ENCODE measurements at places on chromosomes 3 and 15. TPM values are rescaled to one million over a fixed set of nuclear protein-coding genes. Genes with fewer than 3 reads are reported as not detected.

Gene CNTN6
- 2.9 TPM for polyA plus RNA-seq

Gene SLC28A2
- polyA plus RNA-seq: 0.99 TPM

Gene MYZAP
- 5.4 TPM for polyA plus RNA-seq

Gene ARID3B
- 9.6 TPM for polyA plus RNA-seq

Gene C3orf20
- polyA plus RNA-seq: 0.19 TPM

Gene IL17RB
- 12.0 TPM for polyA plus RNA-seq

Gene CCDC39
- 9.2 TPM for polyA plus RNA-seq

DNA sequence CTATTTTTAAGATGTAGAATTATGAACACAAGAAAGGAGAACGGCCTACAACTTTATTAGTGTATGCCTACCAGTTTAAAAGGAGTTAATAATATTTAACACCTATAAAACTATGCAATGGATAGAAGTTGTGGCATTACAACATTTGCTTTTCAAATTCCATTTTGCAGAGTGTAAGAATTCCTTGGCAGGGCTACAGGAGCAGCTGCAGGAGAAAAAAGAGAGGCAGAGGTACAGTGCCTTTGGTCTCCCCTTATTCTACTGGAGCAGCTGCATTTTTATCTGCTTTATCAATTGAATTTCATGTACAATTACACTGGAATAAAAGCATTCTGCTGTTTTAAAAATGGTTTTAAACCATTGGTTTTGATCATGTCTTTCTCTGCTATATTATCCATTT lies 145.7 kb upstream of the KCNH8 start:
- no peak for DNase-seq

GRCh38 chr3:100155128-100155527 lies 40.8 kb upstream of the FILIP1L start:
- no peak for DNase-seq

- DNase-seq: no peak
These were observed 2.8 kb downstream of the FHIT start for GRCh38 chr3:61248496-61248895.

- no peak for DNase-seq
These were observed 36.7 kb downstream of the SYN2 start for GRCh38 chr3:12040902-12041301.

DNA sequence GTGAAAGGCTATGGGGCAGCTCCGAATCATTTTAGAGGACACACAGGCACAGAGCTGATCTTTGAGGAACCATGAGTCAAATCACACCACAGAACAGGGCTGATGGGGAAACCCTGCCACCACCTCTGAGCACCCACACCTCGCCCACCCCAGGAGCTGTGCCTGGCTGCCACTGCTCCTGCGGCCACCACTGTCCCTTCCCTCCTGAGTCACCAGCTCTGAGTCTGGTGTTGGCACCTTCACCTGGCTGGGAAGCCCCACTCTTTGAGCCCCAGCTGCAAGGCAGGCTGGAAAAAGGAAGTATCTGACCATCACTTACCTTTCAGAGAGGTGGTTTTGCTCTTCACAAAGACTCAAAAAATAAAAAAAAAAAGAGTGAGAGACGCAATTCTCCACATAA lies 63.6 kb upstream of the MEF2A start:
- DNase-seq: no peak

DNA sequence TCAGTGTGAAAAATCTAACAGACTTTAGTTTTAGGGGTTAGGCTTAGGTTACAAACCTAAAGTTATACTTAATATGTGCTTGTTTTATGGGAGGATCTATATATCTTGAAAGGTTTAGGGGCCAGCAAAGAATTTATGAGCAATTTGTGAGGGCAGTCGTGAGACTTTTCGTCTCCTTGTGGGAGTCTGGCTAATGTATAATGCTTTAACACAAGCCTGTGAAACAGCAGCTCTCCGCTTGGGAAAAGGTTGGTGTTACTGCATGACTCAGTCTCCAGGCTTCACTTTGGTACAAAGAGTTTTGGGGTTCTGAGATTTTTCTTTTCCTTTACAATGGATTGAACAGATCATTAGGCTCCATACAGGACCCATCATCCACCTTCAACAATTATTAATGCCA lies 79.0 kb upstream of the MFGE8 start:
- no peak for DNase-seq

GRCh38 chr15:85504749-85505676 lies 124.6 kb downstream of the AKAP13 start:
- DNase-seq: no peak

- no peak for DNase-seq
These were observed 6.0 kb downstream of the SLC6A1 start for GRCh38 chr3:10998542-10998941.

DNA sequence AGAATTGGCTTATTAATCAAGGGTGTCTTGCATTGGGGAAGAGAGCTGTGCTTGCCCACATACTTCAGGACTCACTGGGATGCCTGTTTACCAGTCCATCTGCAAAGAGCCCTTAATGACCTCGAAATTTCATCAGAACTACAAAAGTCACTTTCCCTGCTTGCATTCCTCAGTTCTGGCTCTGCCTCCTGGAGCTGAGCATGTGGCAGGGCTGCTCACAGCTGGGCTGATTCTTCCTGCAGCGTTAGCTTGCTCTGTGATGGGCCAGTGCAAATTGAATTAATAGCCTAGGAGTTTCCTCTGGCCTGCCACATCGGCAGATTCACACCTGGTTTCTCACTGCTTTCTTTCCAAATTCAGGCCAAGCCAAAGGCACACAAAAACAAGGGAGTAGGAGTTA lies 108.9 kb downstream of the DUT start:
- DNase-seq: no peak

DNA sequence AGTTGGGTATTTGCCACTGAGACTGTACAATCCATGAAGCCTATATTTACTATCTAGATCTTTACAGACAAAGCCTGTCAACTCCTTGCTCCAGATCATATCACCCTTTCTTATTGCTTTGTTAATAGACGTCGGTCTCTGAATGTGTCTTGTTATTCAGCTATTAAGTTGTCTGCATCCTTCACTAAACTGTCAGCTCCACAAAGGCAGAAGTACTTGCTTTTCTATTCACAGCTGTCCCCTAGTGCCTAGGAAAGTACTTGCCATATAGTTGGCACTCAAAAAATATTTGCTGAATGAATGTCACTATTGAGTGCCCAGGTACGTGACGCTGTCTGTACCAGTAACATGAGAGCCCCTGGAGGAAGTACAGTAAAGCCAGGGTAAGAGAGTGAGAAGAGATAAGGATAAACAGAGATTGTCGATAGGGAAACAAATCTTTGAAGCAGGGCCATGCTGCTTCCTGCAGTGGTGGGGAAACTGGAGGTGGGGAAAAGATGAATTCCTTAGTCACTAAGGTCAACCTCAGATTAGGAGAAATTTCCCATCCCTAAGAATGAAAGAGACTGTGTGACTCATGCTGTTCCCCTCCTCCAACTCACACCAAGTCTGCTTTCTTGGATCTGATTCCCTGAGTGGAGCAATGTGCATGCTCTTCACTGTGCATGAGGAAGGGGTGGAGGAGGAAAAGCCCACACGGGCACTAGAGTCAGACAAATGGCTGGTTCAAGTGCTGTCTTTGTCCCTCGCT lies 36.3 kb downstream of the PRICKLE2 start:
- DNase-seq: no peak

GRCh38 chr15:61892140-61892539 lies 168.1 kb downstream of the VPS13C start:
- DNase-seq: no peak

DNA sequence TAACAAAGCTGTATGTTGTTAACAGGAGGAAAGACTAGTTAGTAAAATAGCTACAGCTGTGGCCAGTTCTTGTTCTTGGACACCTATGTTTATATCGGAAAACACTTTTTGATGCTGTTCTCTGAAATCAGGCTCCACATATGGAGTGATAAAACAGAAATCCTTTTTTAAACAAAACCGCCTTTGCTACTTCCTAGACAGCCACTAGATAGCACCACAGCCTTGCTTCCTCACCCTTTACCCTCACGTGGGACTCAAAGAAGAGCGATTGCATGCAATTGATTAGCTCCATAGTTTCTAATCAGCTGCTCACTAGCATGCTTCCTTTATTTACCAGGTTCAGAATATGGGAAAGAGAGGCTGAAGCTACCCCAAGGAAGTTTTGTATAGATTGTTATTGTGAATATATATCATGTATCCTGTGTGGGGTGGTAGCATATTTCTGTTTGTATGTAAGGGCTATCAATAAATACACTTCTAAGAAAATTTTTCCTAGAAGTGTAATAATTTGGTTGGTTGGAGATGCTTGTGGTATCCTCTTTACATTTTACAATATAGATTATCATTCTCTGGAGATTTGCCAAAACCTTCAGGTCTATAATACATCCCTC lies 4.3 kb upstream of the MTFMT start:
- no peak for DNase-seq

Data from left renal cortex interstitium (tissue), 4 donors.